Fibroblast of skin of abdomen (primary cell): ENCODE measurements at places on chromosomes 5 and 9.

GRCh38 chr9:113822315-113822714 is 53.8 kb upstream of the ZNF618 start:
- no peak for DNase-seq

GRCh38 chr5:148406406-148406805 is 22.6 kb downstream of the FBXO38 start:
- no peak for DNase-seq

- DNase-seq: no peak
Observed at GRCh38 chr9:14849296-14849695, 60.9 kb downstream of the FREM1 start.

DNA sequence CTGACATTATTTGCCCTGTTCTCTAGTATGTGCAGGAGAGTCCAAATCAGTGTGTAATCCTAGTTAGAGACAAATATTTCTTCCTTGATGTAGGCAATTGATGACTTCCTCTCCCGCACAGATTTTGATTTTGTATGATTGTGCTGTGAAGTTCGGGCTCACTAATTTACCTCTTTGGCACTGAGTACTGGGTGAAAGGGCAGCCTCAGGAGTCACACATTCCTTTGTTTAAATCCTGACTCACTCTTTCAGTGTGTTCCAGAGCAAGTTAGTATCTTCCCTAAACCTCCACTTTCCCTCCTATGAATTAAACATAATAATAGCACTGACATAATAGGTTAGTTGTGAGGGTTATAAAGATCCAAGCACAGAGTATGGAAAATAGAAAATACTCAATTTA is 269.7 kb downstream of the ISL1 start:
- peak; percentile 1 for DNase-seq

- no peak for DNase-seq
Observed at GRCh38 chr5:181215997-181216989, 6.8 kb upstream of the TRIM41 start.

DNA sequence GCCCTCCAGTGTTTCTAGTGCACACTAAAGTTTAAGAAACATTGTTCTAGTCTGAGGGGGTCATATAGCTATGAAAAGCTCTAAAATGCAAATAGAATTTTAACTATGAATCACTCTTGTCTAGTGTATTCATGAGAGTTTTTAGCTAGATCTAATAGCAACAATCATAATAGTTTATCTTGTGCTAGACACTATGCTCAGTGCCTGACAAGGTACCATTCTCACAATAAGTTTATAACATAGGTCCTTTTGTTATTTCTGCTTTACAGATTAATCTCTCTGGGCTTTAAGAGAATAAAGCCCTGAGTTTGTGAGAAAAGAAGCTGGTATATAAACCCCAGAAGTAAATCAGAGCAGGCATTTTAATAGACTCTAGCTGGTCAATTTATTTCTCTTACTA is 2120.7 kb downstream of the MAT2B start:
- DNase-seq: no peak

- DNase-seq: peak; percentile 58
Observed at GRCh38 chr9:97307091-97307490, 368 bp upstream of the CCDC180 start.

- no peak for DNase-seq
Observed at GRCh38 chr5:5178136-5178535, 38.0 kb downstream of the ADAMTS16 start.

GRCh38 chr9:2853517-2853916 is 9.6 kb upstream of the PUM3 start:
- DNase-seq: no peak

GRCh38 chr5:106880656-106881055 is 790.1 kb downstream of the EFNA5 start:
- DNase-seq: no peak

GRCh38 chr5:1785062-1785461 is 14.6 kb downstream of the MRPL36 start:
- no peak for DNase-seq

- no peak for DNase-seq
Observed at GRCh38 chr5:180330270-180330648, 22.9 kb downstream of the GFPT2 start.

GRCh38 chr5:148866024-148866423 is 39.6 kb downstream of the ADRB2 start:
- no peak for DNase-seq

GRCh38 chr5:95401626-95402025 is 10.5 kb downstream of the FAM81B start:
- DNase-seq: no peak

DNA sequence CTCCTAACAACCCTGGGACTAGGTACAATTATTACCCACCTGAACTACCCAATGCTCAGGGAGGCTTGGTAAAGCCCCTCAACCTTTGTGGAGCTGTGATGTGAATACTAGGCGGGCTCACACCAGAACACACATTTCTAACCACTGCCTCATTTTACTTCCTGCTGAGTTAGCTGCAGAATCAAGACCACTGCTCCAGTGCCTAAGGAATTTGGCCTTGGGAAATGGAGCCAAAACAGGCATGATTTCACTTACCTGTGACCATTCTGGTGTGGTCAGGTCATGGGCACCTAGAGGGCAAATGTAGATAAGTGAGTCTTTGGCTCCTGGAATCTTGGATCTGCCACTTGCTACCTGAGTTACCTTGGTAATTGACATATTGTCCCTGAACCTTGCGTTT is 5.2 kb downstream of the WWC1 start:
- DNase-seq: no peak

GRCh38 chr9:129111528-129112151 is 425 bp downstream of the PTPA start:
- DNase-seq: peak; percentile 50

DNA sequence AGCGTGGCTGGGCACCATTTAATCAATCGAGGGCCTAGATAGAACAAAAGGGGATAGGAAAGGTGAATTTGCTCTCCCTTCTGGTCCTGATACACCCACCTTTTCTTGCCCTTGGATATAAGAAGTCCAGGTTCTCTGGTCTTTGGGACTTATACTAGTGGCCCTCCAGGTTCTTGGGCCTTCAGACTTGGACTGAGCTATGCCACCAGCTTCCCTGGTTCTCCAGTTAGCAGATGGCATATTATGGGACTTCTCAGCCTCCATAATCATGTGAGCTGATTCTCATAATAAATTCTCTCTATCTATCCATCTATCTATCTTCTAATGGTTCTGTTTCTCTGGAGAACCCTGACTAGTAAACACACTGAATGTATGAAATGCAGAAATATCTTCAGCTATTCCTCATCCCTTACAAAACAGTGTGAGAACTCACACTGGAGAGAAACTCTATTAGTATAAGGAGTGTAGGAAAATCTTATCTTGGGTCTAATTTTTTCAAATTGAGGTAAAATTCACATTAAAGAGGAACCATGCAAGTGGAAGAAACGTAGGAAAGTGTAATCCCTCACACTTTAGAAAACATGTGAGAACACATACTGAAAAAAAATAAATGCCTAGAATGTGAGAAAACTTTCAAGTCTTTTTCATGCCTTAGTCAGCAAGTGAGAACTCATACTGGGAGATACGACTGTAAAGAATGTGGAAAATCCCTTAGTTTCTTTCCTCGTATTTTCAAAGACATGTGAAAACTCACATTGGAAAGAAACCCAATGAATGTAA is 15.5 kb downstream of the PCDHB15 start:
- no peak for DNase-seq

DNA sequence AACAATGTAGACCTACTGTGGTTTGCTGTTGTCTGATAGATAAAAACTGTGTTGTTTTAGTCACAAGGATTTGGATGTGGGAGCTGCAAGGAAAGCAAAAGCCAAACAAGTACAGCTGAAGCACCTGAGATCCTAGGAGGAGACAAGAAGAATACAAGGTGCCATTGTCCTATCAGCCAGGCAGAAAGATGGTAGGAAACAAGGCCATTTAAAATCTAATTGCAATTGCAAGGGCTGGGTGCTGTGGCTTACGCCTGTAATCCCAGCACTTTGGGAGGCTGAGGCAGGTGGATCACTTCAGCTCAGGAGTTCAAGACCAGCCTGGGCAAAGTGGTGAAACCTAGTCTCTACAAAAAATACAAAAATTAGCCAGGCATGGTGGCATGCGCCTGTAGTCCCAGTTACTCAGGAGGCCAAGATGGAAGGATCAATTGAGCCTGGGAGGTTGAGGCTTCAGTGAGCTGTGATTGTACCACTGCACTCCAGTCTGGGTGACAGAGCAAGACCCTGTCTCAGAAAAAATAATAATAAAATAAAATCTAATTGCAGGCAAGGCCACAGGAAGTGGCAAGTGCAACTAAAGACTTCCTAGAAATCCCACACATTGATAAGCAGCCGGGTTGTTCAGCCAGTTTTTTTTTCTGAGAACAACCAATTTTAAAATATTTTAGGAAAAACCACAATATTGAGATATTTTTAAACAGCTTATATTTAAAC is 22.6 kb downstream of the DOCK8 start:
- DNase-seq: no peak

DNA sequence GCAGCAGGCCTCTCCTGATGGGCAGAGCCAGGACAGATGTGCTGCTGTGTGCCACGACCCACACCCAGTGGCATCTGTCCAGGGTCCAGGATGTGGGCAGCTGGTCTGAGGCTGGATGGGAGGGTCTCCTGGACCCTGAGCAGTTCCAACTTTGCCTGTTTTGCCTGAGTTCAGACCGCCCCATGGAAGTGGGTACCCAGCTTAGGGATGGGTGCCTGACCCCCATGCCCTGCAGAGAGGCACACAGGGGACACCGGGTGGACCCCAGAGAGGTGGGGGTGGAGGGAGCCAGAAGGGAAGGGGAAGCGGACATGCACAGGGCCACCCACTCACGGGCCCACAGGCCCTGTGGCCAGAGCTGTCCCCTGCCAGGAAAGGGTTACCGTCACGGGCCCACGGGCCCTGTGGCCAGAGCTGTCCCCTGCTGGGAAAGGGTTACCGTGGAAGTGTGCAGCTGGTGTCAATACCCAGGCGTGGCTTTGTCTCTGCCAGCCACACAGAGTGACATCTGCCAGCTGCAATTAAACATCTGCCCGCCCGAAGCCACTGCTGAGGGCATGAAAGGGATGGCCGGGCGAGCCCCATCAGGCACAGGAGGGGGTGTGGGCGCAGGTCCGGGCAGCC is 50.0 kb downstream of the NACC2 start:
- DNase-seq: no peak

DNA sequence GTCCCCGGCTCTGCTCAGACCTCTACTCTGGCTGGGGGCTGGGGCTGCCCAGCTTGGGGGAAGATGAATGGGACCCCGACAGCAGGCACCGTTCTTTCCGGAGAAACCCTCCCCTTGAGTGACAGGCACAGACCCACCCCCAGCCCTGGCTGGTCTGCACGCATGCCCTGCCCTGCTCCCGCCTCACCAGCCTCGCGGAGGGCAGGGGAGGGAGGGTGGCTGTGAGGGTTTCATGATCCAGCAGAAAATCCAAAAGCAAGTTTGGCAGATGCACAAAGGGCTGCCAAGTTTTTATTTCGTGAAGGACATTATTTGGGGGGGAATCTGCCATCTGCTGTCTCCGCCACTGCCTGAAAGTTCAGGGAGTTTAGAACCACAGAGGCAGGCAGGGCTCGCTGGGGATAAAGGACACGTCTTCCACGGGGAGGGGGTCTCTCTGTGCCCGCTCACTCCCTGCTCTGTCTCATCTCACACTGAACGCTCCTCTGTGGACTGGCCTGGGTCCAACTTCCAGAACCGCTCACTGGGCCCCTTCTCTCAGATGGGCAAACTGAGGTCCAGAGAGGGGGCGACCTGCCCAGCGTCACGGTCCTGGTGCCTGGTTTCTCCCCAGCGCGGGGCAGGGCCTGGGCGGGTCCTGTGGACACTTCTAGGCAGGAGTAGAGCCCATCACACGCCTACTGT is 92.9 kb downstream of the RXRA start:
- DNase-seq: no peak

DNA sequence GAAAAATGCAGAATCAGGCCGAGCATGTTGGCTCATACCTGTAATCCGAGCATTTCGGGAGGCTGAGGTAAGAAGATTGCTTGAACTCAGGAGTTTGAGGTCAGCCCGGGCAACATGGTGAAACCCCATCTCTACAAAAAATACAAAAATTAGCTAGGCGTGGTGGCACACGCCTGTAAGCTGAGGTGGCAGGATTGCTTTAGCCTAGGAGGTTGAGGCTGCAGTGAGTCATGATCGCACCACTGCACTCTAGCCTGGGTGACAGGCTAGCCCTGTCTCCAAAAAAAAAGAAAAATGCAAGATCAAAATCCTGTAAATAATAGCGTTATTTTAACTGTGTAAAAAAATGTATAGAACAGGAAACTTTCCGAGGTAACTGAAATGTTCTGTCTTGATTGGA is 39.4 kb downstream of the RNF44 start:
- DNase-seq: peak; percentile 10

GRCh38 chr5:44809215-44809955 is 638 bp downstream of the MRPS30 start:
- peak; percentile 43 for DNase-seq

GRCh38 chr9:87672586-87672985 is 53.3 kb upstream of the CTSL start:
- DNase-seq: no peak

DNA sequence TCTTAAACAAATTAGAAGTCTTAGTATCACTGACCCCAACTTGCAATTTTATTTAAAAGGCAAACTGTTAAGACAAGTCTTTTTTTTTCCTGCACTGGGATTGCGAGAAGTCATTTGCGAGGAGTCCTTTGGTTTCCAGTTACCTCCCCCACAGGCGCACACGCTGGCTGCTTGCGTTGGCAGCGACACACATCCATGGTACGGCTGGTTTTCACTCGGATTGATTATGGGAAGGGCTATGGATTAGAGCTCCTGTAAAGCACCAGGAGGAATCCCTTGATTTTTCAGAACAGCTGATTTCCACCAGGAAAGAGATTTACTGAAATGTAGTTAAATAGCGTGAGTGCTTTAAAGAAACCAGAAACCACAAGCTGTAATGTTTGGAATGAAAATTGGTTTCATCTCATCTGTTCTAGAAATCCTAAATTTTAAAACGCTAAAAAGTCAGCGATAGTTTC is 737 bp downstream of the SLC1A3 start:
- peak; percentile 59 for DNase-seq

GRCh38 chr9:133879615-133880014 is 112.5 kb downstream of the VAV2 start:
- no peak for DNase-seq

GRCh38 chr5:17127743-17128231 is 89.6 kb upstream of the BASP1 start:
- peak; percentile 87 for DNase-seq

DNA sequence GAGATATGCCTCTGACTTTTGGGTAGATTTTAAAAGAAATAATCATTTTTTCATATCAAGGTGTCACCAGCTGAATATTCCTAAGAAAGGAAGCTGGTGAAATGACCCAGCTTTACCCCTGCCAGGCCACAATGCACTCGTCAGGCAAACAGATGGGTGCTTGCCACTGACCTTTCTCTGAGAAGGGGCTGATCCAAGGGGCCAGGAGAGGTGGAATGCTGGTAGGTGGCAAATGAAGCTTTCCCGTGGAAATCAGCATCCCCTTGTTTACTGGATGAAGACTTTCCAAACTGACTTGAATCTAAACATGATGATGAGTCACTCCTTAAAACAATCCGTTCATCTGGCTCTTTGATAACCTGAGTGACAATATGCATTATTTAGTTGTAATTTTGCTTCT is 44.3 kb upstream of the PLPP6 start:
- DNase-seq: no peak
